ENCODE measurements at places on chromosomes 13 and 19.

DNA sequence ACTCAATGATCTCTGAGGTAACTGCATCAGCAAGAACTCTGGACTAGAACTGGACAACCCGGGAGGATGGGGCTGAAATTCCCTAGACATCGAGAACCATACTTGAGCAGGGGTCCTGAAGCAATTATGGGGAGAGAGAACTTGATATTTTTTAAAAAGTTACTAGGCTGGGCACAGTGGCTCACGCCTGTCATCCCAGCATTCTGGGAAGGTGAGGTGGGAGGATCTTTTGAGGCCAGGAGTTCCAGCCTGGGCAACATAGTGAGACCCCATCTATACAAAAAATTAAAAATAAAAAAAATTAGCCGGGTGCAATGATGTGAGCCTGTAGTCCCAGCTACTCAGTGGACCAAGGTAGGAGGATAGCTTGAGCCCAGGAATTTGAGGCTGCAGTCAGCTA is 2.3 kb upstream of the DNAJB1 start:
- no peak for DNase-seq

- no peak for DNase-seq
Measured at GRCh38 chr13:23349161-23349897, 84.2 kb downstream of the SACS start.

GRCh38 chr19:33405553-33406461 is 32.3 kb downstream of the CEBPG start:
- no peak for DNase-seq

GRCh38 chr13:100789481-100789880 is 114.9 kb upstream of the TMTC4 start:
- no peak for DNase-seq

GRCh38 chr13:98768522-98768921 is 16.1 kb upstream of the SLC15A1 start:
- DNase-seq = no peak

GRCh38 chr19:1986357-1987162 is 29.0 kb downstream of the BTBD2 start:
- no peak for DNase-seq

DNA sequence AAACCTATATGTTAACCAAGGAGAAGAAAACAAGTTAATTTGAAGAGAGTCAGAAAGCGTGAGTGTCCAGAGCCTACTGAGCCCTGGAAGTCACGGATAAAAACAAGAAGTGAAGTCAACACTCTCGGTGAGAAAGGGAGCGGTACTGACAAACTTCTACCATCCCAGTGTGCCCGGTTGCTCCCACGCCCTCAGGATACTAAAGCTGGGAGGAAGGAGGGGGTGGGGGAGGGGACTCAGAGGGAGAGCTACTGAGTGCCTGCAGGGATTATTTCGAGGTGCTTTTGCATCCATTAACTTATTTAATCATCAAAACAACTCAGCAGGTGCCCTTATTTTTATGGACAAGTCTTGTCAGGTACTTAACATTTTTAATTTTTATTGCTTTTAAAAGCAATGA is 166.2 kb downstream of the ZIC5 start:
- no peak for DNase-seq

DNA sequence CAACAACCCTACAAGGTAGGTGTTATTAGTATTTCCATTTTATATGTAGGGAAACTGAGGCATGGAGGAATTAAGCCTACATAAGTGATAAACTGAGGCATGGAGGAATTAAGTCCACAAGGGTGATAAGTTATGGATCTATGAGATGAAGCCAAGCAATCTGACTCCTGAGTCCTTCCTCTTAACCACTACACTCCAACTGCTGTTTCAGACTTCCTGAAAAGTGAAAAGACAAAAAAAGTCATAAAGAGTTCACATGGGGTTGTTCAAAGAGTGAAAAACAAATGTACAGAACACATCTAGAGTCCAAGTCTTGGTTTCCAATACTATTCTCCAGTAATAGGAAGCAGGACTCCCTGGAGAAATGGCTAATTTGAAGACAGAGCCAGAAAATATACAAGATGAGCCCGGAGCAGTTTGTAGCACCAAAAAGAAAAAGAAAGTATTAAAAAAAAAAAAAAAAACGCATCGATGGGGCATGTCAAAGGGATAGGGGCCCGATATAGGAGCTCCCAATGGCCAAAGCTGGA is 12.1 kb downstream of the CRYL1 start:
- peak; percentile 13 for DNase-seq

- DNase-seq = no peak
Measured at GRCh38 chr19:47511681-47512080, 3.2 kb downstream of the NAPA start.

GRCh38 chr19:5093948-5094718 is 125.2 kb downstream of the KDM4B start:
- DNase-seq = no peak

GRCh38 chr19:46471811-46472543 is 614 bp upstream of the PNMA8A start:
- no peak for DNase-seq

DNA sequence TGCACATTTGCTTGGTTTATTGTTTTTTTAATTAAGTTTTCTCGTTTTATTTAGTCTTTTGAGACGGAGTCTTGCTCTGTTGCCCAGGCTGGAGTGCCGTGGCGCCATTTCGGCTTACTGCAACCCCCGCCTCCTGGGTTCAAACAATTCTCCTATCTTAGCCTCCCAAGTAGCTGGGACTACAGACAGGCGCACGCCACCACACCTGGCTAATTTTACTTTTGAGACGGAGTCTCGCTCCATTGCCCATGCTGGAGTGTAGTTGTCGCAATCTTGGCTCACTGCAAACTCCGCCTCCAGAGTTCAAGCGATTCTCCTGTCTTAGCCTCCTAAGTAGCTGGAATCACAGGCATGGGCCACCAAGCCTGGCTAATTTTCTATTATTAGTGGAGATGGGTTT is 1.3 kb downstream of the RPS9 start:
- no peak for DNase-seq

GRCh38 chr19:41967054-41967783 is 8.1 kb upstream of the RABAC1 start:
- peak; percentile 45 for DNase-seq

GRCh38 chr19:31570718-31571117 is 221.5 kb upstream of the TSHZ3 start:
- DNase-seq = no peak

DNA sequence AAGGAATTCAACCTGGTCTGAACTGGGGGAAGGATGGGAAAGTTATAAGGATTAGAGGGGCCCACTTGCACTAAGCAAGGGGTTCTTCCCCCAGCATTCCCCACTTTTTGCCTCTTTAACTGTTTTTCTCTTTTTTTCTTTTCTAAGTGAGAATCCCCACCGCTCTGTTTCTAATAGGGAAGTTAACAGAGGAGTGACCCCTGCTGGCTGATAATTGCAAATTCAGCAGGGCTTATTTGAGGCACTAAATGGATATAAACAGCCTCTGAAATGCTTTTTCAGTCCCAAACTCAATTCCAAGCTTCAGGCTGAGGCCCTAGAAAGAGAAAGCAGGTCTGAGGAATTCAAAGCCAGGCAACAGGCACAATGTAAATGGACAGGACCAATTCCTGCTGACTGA is 38.2 kb upstream of the CEACAM21 start:
- peak; percentile 62 for DNase-seq

GRCh38 chr13:104625201-104625600 is 1559.0 kb upstream of the SLC10A2 start:
- DNase-seq = no peak

GRCh38 chr13:38830442-38831045 is 143.7 kb downstream of the FREM2 start:
- DNase-seq = no peak

DNA sequence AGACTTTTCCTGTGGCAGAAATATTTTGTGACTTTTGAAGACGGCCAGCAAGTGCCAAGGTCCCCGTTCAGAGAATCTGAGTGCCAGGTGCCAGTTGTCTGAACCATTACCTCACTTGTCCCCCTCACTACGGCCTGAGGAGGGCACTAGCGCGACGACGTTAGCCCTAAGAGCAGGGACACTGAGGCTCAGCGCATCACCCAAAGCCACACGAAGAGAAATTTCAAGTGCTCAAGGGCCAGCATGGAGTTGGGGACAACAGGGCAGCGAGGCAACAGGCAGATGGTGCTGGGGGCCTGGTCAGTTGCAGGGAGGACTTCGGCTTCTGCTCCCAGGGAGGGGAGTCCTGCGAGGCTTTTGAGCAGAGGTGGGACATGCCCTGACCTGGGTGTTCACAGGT is 9.5 kb upstream of the TYK2 start:
- DNase-seq = peak; percentile 63

- no peak for DNase-seq
Measured at GRCh38 chr19:39174558-39175544, 21.9 kb upstream of the NCCRP1 start.

- DNase-seq = peak; percentile 44
Measured at GRCh38 chr19:46745521-46746280, at the start of gene FKRP. FKRP (plus strand) TSS chr19:46746057; CDS start chr19:46755451, 9,394 bp downstream.
